ENCODE measurements at places on chromosomes 12 and 14.

GRCh38 chr12:68617160-68617926 is 6.6 kb downstream of the RAP1B start:
- DNase-seq, result no peak

DNA sequence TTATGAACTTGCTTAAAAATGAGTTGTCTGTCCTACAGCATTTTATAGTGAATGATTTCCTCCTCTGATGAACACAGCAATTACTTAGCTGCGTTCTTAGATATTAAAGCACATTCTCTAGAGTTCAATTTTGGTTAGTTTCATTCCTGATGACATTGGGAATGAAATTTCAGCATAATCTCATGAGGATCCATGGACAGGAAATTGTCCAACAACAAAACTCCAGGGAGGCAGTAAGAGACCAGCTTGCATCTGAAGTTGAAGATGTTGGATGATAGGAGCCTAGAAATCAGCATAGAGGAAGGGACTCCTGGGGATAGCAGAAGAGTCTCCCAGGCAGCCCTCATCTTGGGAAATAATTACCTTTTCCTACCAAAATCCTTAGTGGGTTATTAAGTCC is 128.7 kb upstream of the RAP1B start:
- DNase-seq, result no peak

GRCh38 chr12:130200445-130200844 is 38.2 kb downstream of the FZD10 start:
- no peak for DNase-seq

- no peak for DNase-seq
Observed at GRCh38 chr12:38889297-38889815, 16.0 kb downstream of the CPNE8 start.

GRCh38 chr12:112096667-112097066 is 11.9 kb downstream of the NAA25 start:
- no peak for DNase-seq

- no peak for DNase-seq
Observed at GRCh38 chr14:86450085-86450484, 920.1 kb downstream of the FLRT2 start.

- DNase-seq, result no peak
Observed at GRCh38 chr14:56273155-56273554, 154.9 kb downstream of the PELI2 start.

DNA sequence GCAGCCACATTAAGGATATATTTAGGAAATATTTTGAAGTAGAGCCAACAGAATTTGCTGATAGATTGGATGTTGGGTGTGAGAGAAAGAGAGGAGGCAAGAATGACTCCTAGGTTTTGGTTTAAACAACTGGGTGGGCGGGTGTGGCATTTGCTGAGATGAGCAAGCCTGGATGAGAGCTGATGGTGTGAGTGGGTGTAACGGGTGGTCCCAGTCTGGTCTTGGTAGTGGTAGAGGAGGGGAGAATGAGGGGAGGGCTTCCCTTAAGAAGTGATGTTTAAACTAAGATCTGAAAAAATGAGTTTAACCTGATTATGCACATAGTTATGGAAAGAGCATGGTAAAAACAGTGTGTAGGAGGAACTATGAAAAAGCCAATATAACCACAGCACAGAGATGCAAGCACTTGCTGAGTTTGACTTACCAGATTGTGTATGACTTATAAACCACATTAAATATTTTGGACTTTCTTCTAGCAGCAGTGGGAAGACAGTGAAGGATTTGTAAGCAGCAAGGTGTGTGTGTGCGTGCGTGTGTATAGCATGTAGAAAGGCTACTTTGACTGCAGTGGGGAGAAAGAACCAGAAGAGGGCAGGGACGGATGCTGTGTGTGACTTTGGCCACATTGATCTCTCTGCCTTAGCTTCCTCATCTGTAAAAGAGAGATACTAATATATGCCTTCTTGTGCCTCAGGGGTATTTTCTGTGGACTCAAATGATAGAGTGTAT is 139.7 kb downstream of the PRIMA1 start:
- DNase-seq, result peak; percentile 13

- no peak for DNase-seq
Observed at GRCh38 chr12:113040722-113041171, 15.8 kb upstream of the DTX1 start.

- DNase-seq, result no peak
Observed at GRCh38 chr12:386651-387050, 2.5 kb downstream of the KDM5A start.

DNA sequence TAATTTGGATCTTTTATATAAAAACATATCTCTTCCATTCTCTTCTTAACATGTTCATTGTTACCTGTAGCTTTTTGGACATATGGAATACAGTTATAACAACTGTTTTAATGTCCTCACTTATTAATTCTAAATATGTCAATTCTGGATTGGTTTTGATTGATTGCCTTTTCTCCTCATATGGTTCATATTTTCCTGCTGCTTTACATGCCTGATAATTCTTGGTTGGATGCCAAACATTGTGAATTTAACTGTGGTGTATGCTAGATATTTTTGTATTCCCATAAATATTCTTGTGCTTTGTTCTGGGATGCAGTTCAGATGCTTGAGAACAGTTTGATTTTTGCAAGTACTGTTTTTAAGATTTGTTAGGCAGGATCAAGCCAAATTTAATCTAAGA is 10.8 kb downstream of the C14orf132 start:
- DNase-seq, result no peak

GRCh38 chr14:103122585-103122946 is 695 bp upstream of the TNFAIP2 start:
- DNase-seq, result no peak

DNA sequence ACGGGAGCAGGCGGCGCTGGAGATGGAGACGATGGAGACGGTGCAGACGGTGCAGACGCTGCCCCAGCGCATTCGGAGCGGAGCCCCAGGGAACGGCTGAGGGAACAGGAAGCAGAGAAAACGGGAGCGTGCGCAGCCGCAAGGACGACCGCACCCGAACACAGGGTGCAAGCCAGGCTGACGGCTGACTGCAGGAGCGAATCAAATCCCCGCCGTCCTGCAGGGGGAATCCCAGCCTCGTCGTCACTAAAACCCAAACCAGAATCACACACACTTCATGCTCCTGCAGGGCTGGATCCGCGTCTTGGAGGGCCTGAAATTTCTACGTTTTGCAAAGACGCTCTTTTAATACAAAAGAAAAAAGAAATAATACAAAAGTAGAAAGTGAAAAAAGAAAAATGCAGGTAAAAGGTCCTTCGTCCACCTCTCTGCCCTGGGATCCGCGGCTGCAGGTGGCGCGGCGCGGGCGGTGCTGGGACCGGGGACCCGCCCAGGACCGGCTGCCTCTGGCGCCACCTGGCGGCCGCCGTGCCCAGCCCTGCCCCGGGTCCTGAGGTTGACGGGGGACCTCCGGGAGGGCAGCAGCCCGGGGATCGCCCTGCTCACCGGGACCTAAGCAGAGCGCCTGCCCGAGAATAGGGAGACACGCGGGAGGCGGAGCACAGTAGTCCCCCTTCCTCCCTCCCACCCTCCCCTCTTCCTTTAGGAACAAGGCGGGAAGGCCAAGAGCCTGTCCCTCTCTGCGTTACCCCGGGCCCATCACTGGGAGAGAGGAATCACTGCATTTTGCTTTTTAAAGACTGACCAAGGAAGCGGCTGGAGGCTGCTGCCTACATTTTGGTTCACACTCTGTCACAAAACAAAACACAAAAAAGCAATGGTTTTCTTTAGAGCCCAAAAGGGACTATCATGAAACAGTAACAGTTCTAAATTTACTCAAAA is 20.1 kb downstream of the STX2 start:
- DNase-seq, result peak; percentile 79

DNA sequence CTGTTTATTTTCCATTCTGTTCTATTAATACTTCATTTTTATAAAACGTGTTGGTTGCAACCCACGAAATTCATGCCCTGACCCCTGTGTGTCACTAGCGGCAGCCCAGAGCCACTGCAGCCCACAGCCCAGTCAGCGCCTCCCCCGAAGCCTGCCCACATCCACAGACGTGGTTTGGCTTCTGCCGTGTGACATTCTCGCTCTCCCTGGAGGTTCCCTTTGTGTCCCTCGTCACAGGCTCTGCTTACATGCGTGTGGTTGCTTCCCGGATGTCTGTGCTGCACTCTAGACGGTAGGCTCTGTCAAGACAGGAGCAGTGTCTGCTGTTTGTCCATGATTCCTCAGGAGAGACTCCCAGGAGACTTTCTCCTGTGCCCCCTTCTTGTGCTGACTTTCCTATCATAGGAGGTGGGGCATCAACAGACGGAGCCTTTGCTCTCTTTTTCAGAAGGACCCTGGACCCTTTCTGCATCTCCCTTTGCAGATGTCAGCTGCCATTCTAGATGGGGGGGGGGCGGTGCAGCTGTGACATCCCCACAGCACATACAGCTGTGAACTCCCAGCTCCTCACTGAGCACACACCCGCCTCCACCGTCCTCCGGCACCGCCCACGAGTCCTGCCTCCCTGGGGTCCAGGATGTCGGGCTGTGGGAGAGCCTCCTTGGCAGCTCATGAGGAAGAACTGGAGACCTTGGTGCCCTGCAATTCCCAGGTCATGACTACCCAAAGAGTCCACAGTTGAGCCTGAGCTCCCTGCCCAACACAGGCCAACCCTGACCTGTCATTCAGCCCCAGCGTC is 36.8 kb upstream of the PIWIL1 start:
- DNase-seq, result no peak

- DNase-seq, result no peak
Observed at GRCh38 chr12:118271770-118272417, 100.8 kb downstream of the TAOK3 start.

DNA sequence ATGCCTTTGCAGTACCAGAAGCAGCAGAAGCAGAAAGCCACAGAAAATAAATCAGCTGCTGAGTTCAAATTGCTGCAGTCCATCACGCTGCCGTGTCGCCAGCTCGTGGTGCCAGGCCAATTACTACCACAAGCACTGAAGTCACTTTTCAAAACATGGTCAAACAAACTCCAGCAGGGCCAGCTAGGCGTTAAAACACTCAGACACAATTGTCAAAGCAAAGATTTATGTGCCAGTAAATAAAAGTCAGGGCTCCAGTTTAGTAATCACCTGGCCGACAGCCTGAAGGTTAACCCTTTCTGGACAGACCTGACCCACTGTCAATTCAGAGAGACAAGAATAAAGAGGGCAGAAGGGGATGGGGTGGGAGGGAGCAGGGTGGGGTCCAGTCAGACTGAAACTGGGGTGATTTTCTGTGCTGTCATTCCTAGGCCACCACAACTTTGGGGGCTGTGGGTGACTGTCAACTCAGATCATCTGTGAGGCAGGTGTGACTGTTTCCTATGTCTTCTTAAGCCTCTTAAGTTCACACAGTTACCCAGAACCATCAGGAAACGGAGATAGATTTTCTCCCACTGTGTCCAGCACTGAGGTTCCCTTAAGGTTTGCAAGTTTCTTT is 109.8 kb upstream of the FUT8 start:
- DNase-seq, result peak; percentile 59

GRCh38 chr12:12441429-12441807 is 84.5 kb downstream of the BORCS5 start:
- no peak for DNase-seq

DNA sequence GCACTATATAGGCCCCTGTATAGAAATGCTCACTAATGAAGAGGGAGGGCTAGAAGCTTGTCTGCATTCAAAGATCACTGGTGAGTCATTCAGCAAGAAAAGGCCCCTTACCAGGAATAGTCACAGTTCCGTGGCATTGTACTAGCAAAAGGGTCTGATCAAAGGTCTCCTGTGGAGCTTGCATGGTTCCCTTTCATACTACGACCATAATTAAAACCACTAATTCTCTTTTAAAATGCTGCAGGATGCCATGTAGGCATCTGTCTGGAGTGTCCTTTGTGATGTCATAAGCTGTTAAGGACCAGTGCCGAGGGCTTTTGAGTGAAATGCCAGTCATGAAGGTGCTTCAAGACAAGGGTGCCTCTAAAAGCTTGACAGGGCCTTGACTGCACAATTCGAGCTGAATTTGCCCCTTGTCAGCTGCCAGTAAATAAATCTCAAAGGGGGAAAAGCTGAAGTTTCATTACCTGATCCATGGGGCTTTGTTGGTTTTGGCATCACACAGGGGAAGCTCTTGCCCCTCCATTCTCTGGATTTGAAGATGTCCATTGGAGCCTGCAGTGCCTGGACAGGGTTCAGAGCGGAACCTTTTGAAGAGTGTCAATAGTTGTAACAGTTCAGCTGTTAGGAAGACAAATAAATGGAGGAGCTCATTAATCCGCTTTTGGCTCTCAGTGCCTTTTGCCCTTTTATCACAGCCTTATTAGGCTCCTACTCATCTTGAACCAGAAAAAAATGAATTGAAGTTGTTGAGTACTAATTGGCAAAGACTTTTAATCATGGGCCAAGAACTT is 69.1 kb downstream of the TMEM260 start:
- DNase-seq, result no peak

Measured in activated T-cell treated with anti-CD3 and anti-CD28 coated beads for 48 hours (primary cell).